Fibroblast of skin of back (primary cell): ENCODE measurements at places on chromosomes 6 and 20.

- no peak for DNase-seq
Measured at GRCh38 chr6:8991844-8992243, 556.5 kb upstream of the SLC35B3 start.

DNA sequence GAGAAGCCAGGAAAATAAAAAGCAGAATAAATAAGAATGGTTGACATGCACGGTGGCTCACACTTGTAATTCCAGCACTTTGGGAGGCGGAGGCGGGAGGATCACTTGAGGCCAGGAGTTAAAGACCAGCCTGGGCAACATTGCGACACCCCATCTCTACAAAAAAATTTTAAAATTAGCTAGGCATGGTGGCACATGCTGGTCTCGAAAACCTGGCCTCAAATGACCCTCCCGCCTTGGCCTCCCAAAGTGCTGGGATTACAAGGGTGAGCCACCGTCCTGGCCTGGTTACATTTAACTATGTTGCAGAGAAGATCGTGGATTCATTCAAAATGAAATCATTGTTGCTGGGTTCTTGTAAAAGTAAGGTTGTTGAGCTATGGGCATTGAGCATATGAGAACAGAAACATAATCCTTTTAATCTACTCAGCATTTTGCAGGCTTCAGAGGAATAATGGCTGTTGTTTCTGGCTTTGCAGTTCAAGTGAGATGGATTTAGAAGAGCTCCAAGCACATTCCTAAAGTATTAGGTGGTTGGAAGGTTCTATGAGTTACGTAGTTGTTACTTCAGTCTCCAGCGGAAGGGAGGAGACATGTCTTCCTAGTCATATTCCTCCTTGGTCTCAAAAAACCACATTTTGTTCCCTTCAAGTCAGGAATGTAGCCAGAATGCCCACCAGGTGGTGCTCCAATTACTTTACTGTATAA lies 45.6 kb upstream of the RAB23 start:
- peak; percentile 100 for DNase-seq

GRCh38 chr20:3162080-3162611 lies 2.5 kb upstream of the FASTKD5 start:
- DNase-seq, result no peak

DNA sequence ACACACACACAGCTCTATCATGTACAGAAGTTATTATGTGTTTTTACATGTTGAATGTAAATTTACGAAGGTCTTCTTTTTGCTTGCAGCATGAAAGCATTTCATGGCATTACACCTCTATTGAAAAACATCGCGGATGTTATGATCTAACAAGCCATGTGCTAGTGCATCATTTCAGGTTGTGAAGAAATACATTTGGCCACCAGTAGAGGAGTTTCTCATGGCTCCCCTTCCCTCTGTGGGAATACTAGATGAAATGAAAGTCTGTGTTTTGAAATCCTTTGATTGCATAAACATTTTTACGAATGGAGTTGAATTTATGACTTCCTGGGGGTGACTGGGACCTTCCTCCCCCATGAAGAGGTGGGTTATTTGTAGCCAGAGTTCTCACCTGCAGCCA lies 17.7 kb downstream of the MAS1 start:
- no peak for DNase-seq

DNA sequence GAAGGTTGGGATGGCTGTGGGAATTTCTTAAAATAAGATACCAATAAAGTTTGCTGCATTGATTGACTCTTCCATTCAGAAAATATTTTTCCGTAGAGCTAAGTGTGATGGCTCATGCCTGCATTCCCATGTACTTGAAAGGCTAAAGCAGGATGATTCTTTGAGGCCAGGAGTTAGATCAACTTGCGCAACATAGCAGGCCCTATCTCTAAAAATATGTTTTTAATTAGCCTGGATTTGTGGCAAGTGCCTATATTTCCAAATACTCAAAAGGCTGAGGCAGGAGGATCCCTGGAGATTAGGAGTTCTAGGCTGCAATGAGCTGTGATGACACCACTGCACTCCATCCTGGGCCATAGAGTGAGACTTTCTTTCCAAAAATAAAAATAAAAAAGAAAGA lies 431.2 kb upstream of the PTCHD4 start:
- no peak for DNase-seq

DNA sequence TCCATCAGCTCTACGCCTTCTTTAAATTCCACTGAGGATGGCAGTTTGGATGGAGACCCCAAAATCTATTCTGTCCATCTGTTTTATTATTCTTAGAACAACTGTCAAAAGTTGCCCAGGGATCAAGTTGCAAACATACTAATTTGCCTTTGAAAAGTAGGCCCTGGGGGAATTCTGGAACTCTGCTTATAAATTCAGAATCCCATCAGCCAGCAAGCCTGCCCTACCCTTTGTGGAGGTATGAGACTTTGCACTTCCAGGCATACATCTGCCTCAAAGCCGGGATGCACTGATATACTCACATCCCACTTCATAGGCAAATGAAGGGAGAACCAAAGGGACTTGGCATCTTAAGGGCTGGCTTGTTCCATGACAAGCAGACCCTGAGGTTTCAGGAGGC lies 93.6 kb downstream of the INSM1 start:
- DNase-seq, result no peak

- DNase-seq, result no peak
Measured at GRCh38 chr6:33652002-33652401, 30.9 kb downstream of the ITPR3 start.

GRCh38 chr6:113848280-113848679 lies 8.9 kb upstream of the MARCKS start:
- no peak for DNase-seq

DNA sequence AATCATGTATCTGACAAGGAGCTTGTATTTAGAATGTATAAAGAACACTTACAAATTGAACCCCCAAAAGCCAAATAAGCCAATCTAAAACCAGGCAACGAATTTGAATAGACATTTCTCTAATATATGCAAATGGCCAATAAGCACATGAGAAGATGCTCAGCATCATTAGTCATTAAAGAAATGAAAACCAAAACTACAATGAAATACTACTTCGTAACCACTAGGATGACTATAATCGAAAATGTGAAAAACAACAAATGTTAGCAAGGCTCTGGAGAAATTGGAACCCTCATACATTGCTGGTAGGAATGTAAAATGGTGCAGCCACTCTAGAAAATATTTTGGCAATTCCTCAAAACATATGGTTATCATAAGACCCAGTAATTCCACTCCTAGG lies 105.8 kb upstream of the TOP1 start:
- no peak for DNase-seq

DNA sequence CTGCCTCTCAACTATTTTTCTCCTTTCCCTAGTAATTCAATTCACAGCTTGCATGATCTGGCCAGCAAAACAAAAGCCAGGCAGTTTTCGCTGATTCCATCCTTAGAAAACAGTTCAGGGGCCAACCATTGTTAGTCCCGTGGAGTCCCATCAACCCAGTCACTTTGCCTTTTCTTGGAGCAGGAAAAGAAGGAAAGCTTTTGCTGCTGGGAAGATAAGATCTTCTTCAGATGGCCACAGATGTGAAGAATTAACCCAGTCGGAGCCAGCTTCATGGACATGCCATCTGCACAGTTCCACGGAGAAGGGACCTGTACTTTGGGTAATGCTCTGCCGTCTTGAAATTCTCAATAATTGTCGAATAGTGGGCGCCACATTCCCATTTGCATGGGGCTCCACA lies 76.9 kb upstream of the TSHZ2 start:
- DNase-seq, result no peak

GRCh38 chr6:68968301-68968649 lies 333.2 kb downstream of the ADGRB3 start:
- no peak for DNase-seq

- DNase-seq, result no peak
Measured at GRCh38 chr6:154821099-154821498, 87.9 kb downstream of the SCAF8 start.

GRCh38 chr6:29487660-29488059 lies at the start of gene MAS1L:
MAS1L (minus strand) TSS chr6:29487956; CDS start chr6:29487902, 54 bp downstream.
- no peak for DNase-seq
